ENCODE measurements at places on chromosomes 12 and 14. TPM values are rescaled to one million over a fixed set of nuclear protein-coding genes. Genes with fewer than 3 reads are reported as not detected.

DNA sequence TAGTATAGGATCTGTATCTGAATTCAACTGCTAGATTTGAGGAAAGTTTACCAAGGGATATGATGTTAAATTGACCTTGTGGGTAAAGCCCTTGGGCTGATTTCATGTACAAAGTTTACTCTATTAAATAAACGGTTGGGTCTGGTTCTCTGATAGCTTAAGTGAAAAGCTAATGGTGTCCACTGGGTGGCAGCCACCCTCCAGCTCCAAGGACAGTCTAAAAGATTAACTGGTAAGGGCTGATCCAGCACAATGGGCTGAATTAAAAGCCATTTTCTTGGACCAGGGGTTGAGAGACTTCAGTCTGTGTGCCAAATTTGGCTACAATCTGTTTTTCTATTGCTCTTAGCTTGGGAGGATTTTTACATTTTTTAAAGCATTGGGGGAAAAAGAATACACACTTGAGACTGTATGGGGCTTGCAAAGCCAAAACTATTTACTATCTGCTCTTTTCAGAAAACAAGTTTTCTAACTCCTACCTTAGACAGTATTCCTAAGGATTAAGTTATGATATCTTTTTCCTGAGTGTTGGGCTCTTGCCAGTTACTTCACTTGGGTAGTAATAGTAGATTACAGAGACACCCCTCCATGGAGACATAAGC is 116.5 kb downstream of the GPHN start:
- DNase-seq, result peak; percentile 34

- DNase-seq, result no peak
Measured at GRCh38 chr12:62957233-62957953, 22.4 kb upstream of the PPM1H start.

- DNase-seq, result peak; percentile 76
Measured at GRCh38 chr14:85234156-85235025, 295.6 kb upstream of the FLRT2 start.

DNA sequence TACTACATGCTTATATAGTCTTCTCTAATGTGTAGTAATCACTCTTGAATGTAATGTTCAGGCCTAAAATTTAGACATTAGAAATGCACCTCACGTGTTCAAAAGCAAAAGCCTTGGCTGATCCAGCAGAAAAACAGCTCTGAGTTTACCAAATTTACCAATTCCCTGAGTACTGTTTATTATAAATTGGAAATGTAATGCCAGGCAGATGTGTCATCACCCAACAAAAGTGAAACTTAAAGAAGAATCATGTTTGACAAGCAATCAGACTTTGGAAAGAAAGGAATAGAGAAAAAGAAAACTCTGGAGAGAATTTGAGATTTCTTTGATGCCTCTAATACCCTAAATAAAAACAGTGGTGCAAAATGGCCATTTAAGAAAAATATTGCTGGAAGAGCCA is 26.5 kb upstream of the STRAP start:
- DNase-seq, result peak; percentile 14

GRCh38 chr12:26319511-26319910 is 124.1 kb downstream of the SSPN start:
- DNase-seq, result peak; percentile 99

GRCh38 chr14:102178806-102179205 is 39.1 kb downstream of the WDR20 start:
- no peak for DNase-seq

- peak; percentile 25 for DNase-seq
Measured at GRCh38 chr12:62581288-62582064, 114.8 kb downstream of the MON2 start.

GRCh38 chr12:124352839-124353238 is 57.9 kb downstream of the RFLNA start:
- DNase-seq, result no peak

GRCh38 chr14:87153391-87153790 is 839.6 kb downstream of the GALC start:
- no peak for DNase-seq

DNA sequence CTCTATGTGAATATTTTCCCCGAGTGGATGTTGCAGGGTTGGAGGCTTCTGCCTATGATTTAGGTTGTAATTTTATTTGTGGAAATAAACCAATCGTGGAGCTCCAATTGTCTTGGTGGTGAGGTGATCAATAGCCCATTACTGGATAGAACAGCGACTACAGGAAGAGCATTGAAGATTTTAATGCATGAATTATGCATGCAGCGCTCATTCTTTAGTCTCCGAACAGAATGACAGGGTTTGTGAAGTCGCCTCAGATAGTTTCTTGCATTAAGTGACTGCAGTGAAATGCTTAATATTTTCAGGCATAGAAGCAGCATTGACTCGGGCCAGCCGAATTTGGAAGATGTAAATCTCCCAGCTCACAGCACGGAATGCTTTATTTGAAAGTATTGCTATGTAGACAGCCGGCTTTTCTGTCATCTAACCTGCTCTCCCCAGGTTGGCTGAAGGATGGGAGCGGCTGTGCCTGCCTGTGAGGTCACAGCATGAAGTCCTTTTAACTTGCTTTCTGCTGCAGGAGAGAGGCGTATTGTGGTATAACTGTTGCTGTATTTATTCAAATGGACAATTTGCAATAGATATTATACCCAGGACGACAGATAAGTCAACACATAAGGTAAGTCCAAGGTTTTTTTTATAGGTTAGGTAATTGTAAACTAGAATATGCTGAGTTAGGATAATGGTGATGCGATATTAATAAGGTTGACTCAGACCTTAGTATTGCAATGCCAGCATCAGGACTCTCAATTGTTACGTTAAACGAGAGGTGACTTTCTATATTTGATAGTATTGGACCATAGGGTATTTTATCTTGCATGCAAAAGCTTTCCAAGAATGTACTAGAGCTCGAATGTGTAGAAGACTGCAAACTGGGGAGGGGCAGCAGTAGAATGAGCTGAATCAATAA is 135.7 kb downstream of the CNTN1 start:
- no peak for DNase-seq

DNA sequence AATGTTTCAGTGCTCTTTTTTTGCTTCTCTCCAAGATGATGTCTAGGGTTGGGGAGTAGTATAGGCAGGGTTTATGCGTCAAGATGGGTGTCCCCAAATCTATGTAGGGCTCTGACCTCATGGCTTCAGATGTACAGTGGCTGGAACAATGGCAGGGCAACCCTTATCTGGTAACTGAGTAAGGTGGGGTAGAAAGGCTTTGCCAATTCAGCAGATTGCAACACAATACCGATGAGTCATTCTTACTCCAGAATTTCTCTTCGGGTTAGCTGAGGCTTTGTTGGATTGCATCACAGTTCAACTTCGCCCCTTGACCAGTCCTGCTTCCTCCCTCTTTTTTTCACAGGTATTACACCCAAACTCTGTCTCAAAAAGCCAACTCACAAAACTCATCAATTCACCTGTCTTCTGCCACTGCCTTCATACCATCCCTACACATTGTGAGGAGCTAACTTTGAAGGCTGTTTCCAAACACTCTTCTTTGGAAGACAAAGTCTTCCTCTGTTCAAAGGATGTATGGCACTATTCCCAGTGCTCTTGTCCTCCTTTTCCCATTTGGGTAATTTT is 190.2 kb upstream of the CNOT2 start:
- DNase-seq, result peak; percentile 84

DNA sequence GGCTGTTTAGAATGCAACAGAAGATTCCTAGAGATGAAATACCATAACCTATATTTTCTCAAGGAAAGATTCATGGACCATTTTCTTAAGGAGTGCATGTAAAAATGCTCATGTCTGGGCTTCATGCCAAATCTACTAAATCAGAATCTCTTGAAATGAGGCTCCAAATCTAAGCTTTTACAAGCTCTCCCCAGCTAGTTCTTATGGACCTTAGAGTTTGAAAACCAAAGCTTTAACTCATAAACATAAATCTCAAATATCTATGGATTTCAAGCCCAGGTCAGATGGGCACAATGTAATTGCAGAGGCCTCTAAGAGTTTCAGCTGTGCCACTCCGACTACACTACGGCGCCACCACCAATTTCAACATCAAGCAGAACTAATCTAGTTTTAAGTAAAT is 117.3 kb upstream of the CAND1 start:
- no peak for DNase-seq

- DNase-seq, result peak; percentile 99
Measured at GRCh38 chr12:45415393-45415817, 199.5 kb downstream of the ANO6 start.

The CCDC177 gene
- not detected for polyA plus RNA-seq

The OR4E2 gene
- polyA plus RNA-seq, result not detected

The PLEKHG7 gene
- polyA plus RNA-seq, result not detected

The KLRB1 gene
- not detected for polyA plus RNA-seq

The IL31 gene
- polyA plus RNA-seq, result not detected

The TEX52 gene
- not detected for polyA plus RNA-seq

The SERPINA9 gene
- polyA plus RNA-seq, result 0.08 TPM
